ENCODE measurements at places on chromosomes 7 and 10. TPM values are rescaled to one million over a fixed set of nuclear protein-coding genes. Genes with fewer than 3 reads are reported as not detected.

UROS gene
- polyA plus RNA-seq: 54.4 TPM

RASA4 gene
- 15.3 TPM for polyA plus RNA-seq

LIPK gene
- not detected for polyA plus RNA-seq

SPDYE16 gene
- not detected for polyA plus RNA-seq

ZNF467 gene
- 1.2 TPM for polyA plus RNA-seq

GNAT3 gene
- not detected for polyA plus RNA-seq

TNRC18 gene
- polyA plus RNA-seq: 2.9 TPM

CCZ1B gene
- polyA plus RNA-seq: 33.2 TPM
